ENCODE measurements at places on chromosomes 3 and 15.

DNA sequence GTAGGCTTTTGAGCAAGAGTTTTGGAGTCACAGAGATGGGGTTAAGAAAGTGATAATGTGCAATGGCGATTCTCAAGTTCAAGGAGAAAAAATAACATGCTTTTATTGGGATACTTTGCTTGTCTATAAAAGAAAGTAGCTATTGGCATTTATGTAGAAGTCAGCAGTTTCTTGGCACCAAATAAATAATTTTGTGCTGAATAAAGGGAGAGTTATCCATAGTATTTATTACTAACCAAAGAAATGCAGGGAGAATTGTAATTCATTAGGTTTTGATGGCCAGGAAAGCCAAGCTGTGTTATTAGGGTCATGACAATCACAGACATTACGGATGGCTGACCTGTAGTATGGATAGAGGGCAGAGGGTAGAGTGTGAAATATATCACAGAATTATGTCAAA is 33.1 kb downstream of the BTD start:
- no peak for DNase-seq

GRCh38 chr3:142282503-142282902 is 57.1 kb upstream of the GK5 start:
- DNase-seq: no peak

- DNase-seq: peak; percentile 54
Measured at GRCh38 chr3:39150803-39151631, 2.4 kb downstream of the CSRNP1 start.

DNA sequence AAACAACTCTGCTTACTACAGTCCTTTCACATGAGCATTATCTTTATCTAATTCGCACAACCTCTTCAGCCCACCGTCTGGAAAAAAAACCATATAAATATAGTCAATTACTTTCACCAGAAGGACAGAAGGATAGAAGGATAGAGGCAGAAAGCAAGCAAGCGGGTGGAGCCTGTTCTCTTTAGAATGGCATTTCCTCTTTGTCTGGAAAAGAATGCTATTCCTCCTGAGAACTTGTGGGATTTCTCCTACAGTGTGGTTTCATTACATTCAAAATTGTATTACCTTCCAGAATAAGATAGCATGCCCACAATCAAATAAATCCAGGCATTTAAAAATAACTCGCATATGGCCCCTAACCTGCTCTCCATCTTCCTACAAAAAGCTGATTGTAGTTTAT is 23.1 kb downstream of the SLC30A4 start:
- DNase-seq: no peak

GRCh38 chr3:132822266-132822665 is 100.1 kb upstream of the NPHP3 start:
- DNase-seq: no peak
